Stimulated activated CD4-positive, alpha-beta T cell treated with anti-CD3 and anti-CD28 coated beads, TNF-alpha, amount 100 ng/mL, for 1 hour (primary cell): ENCODE measurements at places on chromosomes 3 and 15.

GRCh38 chr15:93913871-93914270 is 317.5 kb upstream of the MCTP2 start:
- no peak for DNase-seq

GRCh38 chr15:65986416-65986815 is 117.1 kb downstream of the RAB11A start:
- DNase-seq = no peak

DNA sequence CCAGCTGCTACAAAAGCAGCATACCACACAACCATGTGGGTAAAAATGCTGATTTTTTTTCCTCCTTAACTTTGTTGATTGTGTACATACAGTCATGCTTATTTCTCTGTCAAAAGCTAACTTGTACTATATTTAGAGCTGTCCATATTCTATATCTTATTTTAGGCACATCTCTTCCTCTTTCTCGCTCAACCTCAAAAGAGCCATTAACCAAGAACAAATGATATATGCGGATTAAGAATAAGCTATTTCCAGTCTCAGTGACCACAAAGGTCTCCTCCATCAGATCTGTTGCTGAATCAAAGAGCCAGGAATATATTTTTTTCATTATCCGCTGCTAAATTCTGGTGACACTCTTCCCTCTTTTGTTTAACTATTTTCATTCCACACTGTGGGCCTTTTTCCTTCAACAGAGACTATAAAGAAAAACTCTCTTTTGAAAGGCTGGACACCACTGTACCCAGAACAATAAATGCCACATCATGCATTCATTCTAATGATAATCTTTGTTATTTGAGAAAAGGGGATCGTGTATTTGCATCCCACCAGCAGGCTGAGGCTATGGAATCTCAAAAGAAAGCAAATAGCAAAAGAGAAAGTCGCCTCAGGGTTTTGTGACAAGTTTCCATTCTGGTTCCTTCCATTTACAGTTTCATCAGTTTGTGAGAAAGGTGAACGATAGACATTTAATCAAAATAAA is 8.0 kb downstream of the TMEM212 start:
- DNase-seq = no peak

- no peak for DNase-seq
These were observed 24.8 kb downstream of the GABRA5 start for GRCh38 chr15:26891448-26892181.

GRCh38 chr15:39589815-39590644 is 9.2 kb downstream of the THBS1 start:
- DNase-seq = no peak

- DNase-seq = no peak
These were observed 3.1 kb upstream of the DLL4 start for GRCh38 chr15:40925863-40926658.

DNA sequence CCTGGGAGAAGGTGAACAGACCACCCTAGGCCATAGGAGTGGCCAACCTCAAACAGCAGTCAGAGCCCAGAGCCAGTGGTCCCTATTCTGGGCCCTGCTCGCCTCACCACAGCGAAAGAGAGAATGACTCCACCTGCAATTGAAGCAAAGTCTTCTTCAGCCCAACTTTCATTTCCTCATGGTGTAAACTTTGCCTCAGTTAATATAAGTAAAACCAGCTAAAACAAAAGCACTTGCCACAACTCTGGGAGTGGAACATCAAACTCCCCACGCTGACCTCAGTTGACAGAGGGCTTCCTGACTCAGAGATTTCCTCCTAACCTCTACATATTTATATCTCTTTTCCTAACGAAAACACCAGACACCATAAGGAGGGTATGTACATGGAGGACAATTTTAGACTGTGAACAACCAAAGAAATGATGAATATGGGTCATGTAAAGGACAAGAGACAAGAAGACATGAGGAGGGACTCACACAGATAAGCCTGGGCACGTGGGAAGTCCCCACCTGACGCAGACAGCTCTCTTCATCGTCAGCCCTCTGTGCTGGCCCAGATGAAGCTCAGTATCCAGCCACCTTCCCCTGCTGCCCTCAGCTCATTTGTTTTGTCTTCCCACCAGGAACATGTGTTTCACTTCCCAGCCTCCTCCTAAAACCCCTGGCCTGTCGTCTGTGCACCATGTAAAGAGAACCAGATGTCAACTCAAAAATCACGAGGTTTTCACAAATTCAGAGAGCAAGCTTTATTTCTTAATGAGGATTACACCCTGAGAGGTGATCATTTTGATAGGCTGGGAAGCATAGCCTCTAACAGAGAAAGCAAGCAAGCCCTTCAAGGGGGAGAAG is 140.9 kb downstream of the KCNMB2 start:
- no peak for DNase-seq

DNA sequence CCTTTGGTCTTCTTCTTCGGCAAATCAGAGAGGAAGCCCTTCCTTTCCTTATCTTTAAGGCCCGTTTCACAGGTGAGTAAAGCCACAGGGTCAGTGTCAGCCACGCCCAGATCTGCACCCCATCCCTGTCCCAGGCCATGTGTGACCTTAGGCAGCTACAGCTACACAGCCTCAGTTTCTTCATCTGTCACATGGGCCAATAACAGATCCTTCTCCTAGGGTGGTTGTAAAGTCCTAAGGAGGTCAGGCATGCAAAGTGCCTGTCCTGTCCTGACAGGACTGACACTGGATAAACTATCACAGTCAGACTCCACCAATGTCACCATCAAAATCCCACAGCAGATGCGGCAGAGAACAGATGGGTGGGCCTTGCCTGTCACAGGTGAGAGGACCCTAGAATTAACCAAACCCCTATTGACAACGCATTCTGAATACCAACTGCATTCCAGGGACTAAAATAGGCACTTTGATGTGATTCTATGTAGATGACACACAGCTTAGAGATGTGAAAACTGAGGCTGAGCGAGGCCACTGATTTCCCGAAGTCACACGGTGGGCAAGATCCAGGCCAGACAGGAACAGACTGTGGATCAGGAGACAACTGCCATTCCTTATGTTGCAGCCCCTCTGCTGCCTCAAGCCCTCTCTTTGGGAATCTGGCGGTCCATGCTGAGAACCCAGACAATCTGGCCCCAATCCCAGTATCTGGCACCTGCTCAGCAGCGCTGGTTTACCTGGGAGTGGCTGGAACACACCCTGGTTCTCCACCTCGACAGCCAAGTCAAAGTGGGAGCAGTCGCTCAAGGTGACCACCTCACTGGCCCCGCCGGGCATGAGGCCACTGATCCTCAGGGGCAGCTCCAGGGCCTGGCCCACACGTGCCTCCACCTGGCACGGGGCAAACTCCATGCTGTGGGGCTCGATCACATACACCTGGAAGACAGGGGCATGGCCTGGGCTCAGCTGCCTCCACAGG is 48.7 kb downstream of the NUP210 start:
- no peak for DNase-seq

DNA sequence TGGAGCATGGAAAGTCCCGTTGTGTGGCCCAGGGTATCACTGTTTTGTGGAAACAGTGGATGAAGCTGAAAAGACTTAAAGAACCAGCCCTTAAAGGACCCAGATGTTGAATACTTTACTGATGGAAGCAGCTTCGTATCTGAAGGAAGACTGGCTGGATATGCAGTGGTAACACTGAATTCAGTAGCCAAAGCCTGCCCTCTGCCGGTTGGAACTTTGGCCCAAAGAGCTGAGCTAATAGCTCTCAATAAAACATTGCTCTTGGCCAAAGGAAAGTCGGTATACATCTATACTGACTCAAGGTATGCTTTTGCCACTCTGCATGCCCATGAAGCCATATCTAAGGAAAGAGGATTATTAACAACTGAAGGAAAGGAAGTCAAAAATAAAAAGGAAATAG is 885.4 kb downstream of the PDCD6IP start:
- peak; percentile 1 for DNase-seq

DNA sequence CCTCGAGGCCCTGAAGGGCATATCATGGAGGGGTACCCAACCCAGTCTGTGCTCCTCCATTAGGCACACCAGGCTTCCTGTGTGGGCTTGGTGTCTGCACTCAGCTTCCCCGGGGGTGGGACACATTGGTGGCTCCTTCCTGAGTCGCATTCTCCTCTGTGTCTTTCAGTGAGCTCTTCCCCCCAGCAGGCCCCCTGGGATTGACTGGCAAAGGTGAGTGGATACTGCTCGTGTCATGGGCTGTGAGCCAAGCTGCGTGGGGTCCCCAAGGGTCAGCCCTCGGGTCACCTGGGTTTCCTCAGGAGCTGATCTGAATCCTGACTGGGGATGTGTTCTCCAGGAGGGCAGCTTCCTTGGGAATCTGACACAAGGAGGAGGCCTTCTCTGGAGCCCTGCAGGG is 231.0 kb downstream of the SNRPN start:
- DNase-seq = no peak

- DNase-seq = no peak
These were observed 951 bp downstream of the GPR62 start for GRCh38 chr3:51955893-51956770.

GRCh38 chr15:97140216-97140615 is 809.7 kb downstream of the NR2F2 start:
- no peak for DNase-seq

DNA sequence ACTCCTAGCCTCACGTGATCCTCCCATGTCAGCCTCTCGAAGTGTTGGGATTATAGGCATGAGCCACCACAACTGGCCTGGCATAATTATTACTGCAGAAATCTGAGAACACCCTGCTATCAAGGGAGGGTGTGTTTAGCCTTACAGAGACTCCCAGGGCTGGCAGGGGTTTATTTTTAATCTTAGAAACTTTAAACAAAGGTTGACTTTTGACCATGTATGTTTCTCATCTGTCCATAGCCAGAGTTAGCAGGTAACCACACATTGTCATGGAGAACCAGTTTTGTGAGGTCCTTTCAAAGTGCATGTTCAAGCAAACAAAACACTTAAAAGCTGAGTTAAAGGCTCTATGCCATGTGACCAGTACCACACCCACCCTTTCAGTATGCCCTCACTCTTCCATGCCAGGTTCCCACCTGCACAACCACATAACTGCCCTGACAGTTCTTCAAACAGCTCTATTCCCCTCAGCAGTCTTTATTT is 11.1 kb downstream of the SIAH2 start:
- DNase-seq = no peak

DNA sequence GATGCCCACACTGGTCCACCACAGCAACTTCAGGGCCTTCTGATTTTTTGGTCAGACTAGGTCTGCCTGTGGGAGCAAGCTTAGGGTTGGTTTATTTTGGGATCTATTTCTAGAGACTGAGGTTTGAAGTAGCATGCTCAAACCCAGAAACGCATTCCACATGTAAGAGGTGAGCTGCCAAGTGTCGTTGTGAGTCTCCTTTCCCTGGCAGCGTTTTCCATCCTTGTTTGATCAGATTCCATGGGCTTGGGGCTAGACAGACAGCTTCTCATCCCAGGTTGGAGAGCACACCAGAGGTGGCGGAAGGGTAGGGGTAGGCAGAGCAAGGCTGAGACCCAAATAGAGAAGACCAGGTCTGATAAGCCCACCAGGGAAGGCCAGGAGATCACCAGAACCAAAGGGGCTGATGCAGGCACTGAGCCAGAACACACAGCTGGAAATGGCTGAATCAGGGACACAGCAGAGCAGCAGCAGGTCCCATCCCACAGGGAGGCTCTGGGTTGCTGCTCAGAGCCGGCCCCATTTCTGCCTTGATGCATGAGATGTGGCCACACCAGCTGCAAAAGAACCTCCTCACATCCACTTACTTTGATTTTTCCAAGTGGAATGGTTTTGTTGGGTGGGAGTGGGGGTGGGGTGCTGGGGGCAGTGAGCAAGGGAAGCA is 186.8 kb downstream of the THSD4 start:
- DNase-seq = no peak

- DNase-seq = no peak
These were observed 19.1 kb downstream of the CYP8B1 start for GRCh38 chr3:42856544-42856943.

DNA sequence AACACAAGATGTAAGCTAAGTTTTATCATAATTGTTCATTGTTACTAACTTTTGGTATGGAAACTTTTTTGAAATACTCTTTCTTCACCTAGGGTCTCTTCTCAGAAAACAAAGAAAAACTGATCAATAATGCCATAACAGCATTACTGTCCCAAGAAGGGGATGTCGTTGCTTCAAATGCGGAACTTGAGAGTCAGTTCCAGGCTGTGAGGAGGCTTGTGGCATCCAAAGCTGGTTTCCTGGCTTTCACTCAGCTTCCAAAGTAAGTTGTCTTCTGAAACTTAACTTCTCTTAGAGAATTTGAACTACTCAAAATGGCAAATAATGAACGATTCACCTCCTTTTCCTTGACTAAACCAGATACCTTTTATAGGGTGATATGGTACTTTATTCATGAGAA is 39.3 kb downstream of the DNAJC13 start:
- DNase-seq = no peak

- DNase-seq = no peak
These were observed 38.7 kb downstream of the ANP32A start for GRCh38 chr15:68781766-68782588.

DNA sequence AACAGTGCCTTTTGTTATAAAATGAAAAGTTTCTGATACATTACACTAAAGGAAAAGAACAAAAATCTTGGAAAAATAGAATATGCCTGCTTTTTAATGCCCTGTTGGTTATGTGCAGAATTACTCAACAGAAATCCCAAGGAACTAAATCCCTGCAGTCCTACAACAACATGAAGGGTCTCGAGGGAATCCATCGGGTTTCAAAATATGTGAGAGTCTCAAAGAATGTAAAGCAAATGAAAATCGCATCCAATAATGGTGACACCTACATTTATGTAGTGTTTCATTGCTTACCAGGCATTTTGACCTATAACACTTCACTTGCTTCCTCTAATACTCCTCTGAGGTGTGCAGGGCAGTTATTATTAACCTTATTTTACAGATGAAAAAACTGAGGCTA is 411.3 kb downstream of the FOXP1 start:
- DNase-seq = no peak

GRCh38 chr3:161310649-161311423 is 60.5 kb downstream of the SPTSSB start:
- DNase-seq = no peak

DNA sequence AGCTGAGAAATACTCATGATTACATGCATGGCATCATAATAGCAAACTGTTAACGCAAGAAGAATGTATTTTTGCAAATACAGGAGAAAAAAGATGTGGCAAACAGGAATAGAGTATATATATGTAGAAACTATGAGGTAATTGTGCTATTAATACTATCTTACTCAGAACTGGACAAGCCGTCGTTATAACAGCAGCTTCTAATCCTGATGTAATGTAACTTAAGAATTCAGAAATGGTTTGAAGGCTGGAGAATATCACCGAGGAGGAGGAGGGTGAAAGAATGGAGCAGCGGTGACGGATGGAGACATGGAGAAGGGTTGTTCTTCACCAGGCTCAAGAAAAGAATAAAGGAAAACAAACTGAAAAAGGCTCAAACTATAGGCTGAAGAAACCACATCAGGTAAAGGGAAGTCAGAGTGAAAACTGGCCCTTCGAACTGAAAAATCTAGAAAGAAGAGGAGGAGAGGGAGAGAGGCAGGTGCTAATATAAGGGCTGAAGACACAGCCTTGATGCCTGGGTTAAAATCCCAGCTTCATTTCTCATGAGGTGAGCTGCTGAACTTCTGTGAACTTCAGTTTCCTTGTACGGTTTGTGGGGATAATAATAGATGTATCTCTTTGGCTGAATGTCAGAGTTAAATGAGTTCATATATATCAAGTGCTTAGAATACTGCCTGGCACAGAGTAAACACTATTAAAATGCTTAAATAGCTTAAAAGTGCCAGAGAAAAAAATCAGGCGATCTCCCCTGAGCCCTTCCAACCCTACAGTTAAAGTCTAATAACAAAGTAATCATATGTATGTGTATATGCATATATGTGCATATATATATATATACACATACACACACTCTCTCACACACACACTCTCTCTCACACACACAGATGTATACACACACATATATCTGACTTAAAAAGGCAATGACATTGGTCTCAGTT is 43.9 kb downstream of the GOLIM4 start:
- DNase-seq = no peak

- no peak for DNase-seq
These were observed 43.2 kb downstream of the DUT start for GRCh38 chr15:48374472-48374871.
